ENCODE measurements at places on chromosomes 5 and 9.

- DNase-seq = no peak
Measured at GRCh38 chr5:18653216-18653752, 1019.0 kb downstream of the TAF11L14 start.

GRCh38 chr9:3874449-3875360 is 348.9 kb upstream of the RFX3 start:
- no peak for DNase-seq

DNA sequence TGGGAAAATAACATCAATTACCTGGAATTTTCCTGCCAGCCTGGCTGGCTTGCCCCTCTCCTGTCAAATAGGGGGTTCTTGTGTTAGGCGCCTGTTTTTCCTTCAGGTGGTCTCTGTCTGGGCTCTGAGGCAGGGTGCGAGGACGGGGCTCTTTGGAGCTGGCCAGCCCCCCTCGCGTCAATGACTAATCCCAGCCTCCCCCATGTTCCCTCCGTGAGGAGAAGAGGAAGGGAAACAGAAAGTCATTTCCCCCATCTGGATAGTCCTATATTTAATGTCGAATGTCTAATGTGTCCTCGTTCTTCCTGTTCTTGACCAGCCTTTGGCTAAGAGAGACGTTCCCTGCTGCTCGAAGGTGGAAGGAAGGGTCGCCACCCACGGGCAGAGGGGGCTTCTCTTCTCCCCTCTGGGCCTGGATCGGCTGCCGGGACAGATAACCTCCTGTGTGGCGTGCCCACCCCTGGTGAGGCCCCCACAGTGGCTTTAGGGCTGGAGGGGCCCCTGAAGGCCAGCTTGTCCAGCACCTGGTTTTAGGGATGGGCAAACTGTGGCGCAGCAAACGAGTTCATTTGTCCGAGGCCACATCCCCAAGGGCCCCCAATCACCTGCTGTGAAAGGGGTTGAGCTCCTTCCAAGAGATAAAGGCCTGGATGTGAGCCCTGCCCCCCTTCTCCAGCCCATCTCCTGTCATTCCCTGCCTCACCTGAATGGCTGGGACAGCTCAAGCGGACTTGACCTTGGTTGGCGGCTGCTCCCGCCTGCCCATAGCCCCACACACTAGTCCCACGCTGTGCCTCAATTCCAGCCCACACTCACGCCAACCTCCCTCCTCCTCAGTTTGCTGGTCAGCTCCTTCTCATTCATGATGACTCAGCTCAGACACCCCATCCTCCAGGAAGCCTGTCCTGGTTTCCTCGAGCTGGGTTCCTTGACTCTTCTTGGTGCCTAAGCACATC is 35.9 kb upstream of the UNC5A start:
- DNase-seq = no peak

- DNase-seq = no peak
Measured at GRCh38 chr5:67371924-67372323, 175.3 kb upstream of the CD180 start.

DNA sequence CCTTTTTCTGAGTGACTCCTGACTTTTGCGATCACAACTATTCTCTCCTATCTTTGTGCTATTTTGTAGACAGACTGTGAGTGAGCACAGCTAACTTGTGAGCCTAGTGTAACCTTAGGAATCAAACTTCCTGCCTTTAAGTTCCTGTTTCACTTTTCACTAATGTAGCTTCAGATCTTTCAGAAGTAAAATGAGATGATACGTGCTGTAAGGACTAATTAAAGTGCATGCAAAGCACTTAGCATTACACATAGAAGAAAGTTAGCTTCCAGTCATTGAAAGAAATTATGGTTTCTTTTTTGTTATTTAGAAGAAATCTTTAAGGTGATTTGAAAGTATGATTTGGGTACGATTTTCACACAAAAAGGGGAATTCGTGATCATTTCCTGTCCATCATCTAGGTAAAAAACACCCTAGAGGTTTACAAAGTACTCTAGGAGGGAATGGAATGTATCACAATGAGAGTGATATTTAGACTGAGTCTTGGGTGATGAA is 122.7 kb downstream of the ST8SIA4 start:
- DNase-seq = no peak

- DNase-seq = no peak
Measured at GRCh38 chr5:144469106-144469505, 298.4 kb downstream of the KCTD16 start.

DNA sequence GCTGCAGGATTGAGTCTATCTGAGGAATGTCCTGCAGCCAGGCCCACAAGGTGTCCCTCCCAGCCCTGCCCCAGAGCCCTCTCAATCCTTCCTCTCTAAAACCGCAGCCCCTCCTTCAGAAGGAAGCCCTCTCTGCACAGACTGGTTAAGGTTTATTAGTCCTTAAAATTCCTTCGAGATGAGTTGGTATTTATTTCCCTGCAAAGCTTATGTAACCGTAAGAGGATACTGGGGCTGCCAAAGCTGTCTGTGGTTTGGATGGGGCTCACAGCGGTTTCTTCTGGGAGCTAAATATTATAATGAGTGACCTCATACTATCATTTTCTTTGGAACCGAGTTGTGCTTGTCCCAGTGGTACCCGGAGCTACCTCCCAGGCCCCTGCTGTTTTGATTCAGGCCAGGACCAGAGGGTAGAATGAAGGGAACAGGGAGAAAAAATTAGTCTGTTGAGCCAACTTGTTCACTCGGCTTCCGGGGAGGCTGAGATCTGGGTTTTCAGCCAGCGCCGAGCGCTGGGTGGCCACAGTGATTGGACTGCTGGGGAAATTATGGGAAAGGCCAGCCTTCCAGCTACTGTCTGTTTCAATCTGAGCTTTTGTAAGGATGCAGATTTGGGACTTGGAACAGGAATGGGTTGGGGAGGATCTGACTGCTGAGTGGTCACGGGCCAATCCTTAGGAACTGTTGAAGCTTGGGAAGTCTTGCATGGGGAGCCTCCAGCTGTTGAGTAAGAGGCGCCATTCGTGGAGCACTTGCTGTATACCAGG is 107.5 kb downstream of the NDFIP1 start:
- no peak for DNase-seq

DNA sequence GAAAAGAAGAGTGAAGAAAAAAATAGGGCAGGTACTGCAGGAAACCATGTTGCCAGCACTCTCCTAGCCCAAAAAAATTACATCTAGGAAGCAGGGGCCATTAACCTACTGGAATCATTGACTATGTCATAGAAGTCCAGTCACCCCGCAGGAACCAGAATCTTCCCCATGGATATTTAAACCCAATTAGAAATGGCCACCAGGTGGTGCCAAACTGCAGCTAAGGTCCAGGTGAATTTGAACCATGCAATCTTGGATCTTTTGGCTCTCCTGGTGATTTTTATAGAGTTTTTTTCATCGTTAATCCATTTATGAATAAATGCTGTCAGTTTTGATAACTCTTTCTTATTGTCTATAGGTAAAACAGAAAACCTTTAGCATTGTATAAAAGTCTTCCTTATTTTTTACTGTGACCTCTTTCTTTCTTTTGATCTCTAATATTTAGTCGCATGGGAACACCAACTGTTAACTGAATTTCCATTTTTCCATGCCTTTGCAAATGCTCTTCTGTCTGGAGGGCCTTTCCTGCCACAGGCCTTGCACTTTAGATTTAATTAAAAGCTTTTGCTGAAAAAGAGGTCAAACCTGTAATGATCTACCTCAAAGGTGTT is 147.5 kb upstream of the FGF10 start:
- peak; percentile 50 for DNase-seq

DNA sequence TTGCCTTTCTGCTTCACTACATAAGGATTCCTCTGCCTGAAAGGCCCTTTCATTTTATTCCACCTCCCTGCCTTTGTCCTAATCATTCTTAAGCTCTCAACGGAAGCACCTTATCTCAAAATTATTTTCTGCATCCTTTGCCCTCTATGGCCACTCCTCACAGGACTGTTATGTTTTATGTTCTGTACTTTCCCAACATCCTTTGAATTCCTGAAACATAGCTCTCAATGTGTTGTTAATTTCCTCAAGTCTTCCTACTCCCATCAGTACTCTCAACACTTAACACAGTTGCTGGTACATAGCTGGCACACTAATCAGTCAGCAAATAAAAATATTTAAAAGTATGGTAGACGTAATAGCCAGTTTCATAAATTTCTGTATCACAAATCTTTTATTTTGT is 193.0 kb downstream of the RFX3 start:
- DNase-seq = no peak

- DNase-seq = no peak
Measured at GRCh38 chr5:56543441-56544388, 271.6 kb upstream of the MAP3K1 start.

DNA sequence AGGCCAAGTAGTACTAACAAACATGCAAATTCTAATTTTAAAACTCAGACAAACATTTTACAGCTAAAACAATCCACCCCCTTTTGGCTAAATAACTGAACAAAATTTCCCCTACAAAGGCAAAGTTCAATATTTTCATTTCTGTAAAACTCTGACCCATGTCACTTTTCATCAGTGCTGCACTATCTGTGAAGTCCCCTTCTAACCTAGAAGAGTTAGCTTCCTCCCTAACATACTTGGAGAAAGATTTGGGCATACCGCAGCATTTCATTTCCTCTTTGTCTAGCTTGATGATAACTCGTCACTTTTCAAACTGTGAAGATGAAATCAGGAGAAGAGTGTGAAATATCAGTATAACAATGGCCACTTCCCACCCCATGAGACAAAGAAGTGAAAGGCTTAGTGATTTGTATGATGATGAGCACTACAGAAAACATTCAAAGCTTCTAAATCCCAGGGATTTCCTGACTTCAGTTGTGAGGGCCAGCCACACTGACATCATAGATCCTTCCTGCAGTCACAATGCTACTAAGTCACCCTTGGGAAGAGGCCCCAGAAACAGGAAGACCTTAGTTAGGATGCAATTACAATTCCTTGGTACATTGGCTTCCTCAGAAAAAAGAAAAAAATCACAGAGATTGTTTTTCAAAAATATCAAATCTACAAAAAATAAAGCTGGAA is at the start of gene FAM81B:
FAM81B (plus strand) TSS at position 555 of the 681 bp plus-strand sequence; CDS start at position 579, 24 bp downstream.
- no peak for DNase-seq

GRCh38 chr5:167861129-167861927 is 430.1 kb upstream of the WWC1 start:
- DNase-seq = peak; percentile 17

- no peak for DNase-seq
Measured at GRCh38 chr5:101679816-101680215, 616.3 kb downstream of the SLCO4C1 start.

DNA sequence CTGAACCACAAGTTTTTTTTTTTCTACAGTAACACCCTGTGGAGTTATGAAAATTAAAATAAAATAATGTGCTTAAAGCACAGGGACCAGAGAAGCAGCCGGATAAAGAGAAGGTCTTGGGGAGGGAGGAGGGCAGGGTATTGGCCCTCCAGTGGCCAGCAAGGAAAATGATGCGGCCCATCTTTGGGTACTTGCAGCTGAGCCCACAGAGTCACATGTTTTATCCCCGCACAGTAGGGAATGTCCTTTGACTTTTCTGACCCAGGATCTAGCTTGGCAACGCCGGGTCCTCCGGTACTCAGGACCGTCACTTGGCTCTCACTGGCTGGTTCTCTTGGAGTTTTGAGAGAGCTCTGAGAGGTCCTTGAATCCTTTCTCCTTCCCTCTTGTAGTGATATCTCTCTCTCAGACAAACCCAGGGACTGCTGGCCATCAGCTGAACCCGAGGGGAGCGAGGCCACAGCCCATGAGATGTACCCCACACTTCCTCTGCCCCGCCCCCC is 35.3 kb upstream of the HSPA9 start:
- DNase-seq = peak; percentile 49

GRCh38 chr9:38029915-38030638 is 39.0 kb downstream of the SHB start:
- DNase-seq = no peak

DNA sequence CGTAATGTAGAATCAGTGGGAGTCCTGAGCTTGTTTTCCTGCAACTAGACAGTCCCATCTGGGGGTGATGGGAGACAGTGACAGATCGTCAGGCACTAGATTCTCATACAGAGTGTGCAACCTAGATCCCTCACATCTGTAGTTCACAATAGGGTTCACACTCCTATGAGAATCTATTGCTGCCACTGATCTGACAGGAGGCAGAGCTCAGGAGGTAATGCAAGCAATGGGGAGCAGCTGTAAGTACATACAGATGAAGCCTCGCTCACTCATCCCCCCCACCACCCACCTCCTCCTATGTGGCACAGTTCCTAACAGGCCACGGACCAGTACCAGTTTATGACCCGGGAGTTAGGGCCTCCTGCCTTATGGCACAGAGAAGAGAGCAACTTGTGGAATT is 116.2 kb upstream of the PIK3R1 start:
- DNase-seq = no peak

DNA sequence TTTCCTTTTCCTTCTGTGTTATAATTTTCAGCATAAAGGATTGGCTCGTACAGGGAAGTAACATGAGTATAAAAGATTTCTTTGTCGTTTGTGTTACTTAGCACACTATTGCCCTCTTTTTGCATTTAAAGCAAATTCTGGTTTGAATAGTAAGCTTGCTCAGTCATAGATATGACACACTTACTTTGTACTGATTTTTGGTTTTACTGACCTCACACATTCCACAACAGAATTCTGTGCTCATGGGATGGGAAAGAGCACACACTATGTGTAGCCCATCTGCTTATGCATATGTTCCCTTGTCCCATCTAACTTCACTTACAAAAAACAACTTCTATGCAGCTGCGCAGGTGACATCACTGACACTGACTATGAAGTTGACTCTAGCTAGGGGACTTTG is 111.9 kb upstream of the MTAP start:
- DNase-seq = no peak

DNA sequence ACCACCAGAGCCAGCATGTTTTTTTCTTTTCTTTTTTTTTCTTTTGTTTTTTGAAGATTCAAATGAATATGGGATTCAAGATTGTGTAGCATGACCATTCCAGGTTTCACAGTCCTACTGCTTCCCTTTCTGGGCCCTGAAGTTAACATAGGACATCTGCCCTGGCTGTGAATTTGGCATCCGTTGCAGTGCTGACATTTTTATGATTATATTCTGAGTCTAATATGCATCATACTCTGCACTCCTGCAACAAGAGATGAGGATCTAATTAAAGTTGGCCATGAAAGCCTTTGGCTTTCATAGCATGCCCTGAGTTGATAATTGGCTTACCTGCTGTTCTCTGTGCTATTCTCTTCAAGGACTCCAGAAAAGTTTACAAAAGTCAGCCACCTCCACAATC is 29.8 kb downstream of the C5orf22 start:
- DNase-seq = no peak

DNA sequence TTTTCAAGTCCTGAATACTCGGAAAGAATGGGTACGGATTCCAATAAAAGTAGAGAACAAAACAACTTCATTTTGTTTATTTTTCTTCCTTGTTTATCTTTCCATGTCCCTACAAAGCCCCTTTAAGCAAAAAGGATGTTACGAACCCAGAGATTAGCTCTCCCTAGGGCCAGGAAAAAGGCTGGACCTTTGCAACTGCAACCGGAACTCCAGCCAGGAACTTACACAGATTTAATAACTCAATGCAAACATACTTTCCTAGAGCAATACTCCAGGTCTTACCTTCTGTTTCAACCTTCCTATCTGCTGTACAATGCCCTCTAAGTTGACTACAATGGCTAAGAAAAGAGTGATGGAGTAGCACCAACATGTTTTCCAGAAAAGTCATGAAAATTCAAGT is 7.0 kb downstream of the DENND1A start:
- DNase-seq = no peak
